NCI-H82 (cell line): ENCODE measurements at places on chromosomes 6 and 20.

DNA sequence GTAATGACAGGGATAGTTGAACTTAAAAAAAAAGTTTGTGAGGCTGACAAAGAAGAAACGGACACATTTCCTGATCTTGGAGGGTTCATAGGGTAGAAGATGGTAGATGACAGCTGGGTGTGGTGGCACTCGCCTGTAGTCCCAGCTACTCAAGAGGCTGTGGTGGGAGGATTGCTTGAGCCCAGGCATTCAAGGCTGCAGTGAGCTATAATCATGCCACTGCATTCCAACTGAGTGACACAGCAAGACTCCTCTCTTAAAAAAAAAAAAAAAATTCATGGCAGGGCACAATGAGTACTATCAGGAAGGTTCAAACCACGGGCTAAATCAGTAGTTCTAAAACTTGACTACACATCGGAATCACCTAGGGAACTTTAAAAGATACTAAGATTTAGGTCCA is 2.0 kb upstream of the MICA start:
- no peak for DNase-seq

GRCh38 chr6:16658348-16659034 is 102.8 kb downstream of the ATXN1 start:
- DNase-seq = no peak

DNA sequence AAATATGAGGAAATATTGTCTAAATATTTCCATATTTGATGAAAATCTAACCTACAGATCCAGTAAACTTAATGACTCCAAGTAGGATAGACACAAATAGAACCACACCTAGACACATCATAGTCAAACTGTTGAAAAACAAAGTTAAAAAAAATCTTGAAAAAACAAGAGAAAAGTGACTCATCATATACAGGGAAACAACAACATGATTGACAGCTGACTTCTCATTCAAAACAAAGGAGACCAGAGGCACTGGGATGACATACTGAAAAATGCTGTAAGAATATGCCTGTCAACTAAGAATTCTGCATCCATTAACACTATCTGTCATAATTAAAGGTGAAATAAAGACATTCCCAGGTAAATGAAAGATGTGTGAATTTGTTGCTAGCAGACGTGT is 38.8 kb downstream of the BMP2 start:
- DNase-seq = no peak

GRCh38 chr6:139030228-139030963 is 1.9 kb downstream of the ABRACL start:
- DNase-seq = no peak

DNA sequence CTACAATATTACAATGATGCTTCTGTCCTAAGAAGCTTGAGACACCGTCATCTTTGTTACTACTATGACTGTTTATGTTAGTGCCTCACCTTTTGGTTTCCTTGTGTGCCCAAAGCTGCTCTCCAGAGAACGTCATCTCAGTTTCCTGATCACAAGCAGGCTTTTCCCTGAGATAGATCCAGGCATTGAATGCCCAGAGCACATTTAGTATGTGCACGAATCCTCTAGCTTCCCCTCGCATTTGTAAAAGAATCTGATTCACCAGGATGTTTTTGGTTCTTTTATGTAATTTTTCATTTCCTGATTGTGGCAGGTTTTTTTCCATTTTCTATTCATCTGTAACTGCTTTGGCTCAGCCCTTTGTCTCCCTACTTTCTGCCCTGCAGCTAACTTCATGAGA is 100.2 kb upstream of the TMEM181 start:
- DNase-seq = no peak

- DNase-seq = no peak
These were observed 39.4 kb upstream of the ZBP1 start for GRCh38 chr20:57659517-57660180.

GRCh38 chr20:3751675-3752385 is 15.7 kb downstream of the ADISSP start:
- peak; percentile 84 for DNase-seq

DNA sequence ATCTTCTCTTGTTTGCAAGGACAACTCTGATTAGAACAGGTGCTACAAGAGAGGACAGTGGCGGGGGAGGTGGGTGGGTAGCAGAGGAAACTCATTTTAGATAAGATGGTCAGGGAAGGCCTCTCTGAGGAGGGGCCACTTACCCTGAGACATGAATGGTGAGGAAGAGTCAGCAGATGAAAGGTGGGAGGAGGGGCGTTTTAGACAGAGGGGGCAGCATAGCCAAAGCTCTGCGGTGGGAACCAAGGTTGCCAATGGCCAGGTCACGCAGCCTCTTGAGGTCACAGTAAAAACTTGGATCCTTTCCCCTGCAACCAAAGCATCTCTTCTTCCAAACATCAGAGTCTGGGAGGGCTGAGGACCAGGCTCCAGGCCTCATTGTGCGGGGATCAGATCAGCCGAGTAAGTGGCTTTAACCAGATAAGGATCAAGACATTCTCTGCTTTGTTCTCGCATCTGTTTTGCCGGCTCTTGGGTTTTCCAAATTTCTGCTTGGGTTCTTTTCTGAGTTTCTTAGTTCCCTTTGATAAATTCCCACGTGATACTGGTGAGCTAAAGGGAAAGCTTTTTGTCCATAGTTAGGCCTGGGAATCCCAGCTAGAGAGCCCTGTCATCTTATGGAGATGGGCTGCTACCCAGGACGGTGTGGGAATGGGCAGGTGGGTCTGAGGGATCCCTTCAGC is 5.5 kb upstream of the CD40 start:
- DNase-seq = peak; percentile 73

DNA sequence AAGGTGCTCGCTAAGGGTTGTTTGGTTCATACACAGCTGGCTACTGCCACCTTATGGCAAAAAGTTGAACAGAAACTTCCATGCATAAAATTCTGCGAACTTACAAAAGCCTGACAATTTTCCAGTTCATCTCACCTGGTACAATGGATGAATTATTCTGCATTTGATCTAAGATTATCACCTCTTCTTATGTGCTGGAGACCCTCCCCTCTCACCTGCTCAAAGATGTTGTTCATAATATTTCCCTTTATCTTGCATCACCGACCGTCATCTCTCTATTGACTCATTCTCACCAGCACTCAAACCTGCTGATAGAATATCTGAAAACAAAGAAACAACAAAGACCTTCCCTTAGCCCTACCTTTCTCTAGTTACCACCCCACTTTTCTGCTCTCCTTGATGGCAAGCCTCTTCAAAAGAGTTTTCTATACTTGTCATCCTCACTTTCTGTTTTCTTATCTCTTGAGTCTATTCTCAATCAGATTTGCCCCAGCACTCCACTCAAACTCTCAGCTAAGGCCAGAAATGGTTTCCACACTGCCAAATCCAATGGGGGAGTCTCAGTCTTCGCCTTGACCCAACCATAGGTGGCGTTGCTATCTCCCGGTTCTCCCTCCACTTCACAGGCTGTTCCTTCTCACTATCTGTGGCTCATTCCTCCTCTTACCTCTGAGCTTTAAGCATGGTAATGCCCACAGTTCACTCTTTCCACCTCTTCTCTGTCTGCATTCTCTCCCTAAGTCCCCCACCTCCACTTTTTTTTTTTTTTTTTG is 25.8 kb downstream of the SNRNP48 start:
- DNase-seq = peak; percentile 74

- no peak for DNase-seq
These were observed 70.9 kb upstream of the NHSL1 start for GRCh38 chr6:138569970-138570724.

GRCh38 chr20:37142708-37143107 is 36.4 kb upstream of the RPN2 start:
- no peak for DNase-seq

DNA sequence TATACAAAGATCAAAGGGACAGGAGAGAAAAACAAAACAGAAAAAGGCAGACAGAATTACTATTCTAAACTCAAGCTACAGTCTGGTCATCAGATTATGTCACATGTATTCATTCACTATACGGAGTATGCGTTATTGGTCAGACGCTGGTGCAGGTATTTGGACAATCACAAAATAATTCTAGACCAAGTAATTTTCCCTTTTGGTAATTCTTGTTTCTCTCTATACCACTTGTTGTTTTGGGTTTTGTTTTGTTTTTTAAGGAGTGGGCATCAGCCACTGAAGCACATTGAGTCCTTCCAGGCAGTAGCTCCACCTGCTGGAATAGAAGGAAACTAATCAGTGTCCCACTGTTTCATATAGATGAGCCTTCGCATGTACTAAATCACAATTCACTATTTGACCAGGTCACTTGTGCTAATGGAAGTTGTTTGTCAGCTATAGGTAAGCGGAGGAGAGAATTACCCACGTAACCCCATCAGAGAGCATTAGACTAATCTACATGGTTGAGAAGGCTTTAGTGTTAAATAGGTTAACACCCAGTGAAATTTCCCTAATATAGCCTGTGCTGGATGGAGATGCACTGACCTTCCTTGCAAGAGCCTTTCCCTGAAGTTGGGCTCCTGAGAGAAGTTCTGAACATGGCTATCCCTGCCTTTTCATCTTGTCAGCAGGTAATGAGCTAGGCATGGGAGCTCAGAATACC is 77.9 kb downstream of the TNFAIP3 start:
- peak; percentile 57 for DNase-seq

DNA sequence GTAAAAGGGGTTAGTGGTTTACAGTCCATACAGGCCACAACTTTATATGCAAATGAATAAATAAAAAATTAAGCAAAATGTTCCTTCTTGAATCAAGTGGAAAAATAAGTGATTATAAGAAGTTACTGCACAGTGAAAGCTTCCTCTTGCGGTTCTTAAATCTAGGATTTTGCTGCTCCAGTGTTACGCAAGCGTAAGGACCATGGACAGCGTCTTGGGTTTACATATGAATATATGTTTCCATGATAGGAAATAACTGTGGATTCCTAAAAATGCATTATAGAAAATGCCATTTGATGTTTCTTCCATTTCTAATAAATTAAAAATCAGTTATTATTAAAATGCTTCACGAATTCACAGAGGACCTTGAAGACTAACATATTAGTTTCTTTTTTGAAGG is 176.6 kb upstream of the POU3F2 start:
- no peak for DNase-seq

- DNase-seq = no peak
These were observed 128.7 kb downstream of the RIN2 start for GRCh38 chr20:19886661-19887288.

DNA sequence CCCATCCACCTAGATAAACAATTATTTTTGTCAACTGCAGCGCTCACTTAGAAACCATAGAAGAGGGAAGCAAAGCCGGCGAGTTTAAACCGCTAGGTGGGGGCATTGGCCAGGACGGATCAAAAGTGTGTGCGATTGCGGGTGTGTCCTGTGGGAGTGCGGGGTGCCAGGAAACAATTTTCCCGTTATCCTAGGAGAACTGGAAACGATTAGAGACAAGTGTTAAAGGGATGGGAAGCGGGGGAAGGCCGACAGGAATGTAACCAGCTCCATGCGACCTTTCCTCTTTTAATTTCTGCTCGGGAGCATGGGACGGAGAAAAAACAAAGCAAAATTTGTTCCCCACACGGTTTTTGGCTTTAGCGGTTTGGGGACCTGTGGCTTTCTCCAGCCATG is 2.8 kb upstream of the HTR1B start:
- DNase-seq = peak; percentile 28

DNA sequence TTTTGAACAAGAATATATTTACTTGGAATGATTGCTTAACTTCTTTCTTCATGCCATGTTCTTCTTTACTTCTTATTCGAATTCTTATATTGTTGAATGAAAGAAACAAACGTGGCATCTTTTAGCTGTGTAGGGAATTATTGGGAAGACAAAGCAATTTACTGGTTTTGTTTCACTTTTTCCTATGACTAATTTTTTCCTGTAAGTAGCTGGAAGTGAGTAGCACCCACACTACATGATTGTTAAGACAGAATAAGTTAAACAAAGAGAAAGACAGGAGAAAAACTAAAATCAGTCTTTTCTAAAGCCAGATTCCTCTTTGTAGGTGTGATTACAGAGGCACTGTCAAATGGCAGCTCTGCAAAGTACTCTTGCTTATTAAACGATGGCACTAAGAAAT is 593.4 kb downstream of the EYS start:
- no peak for DNase-seq

DNA sequence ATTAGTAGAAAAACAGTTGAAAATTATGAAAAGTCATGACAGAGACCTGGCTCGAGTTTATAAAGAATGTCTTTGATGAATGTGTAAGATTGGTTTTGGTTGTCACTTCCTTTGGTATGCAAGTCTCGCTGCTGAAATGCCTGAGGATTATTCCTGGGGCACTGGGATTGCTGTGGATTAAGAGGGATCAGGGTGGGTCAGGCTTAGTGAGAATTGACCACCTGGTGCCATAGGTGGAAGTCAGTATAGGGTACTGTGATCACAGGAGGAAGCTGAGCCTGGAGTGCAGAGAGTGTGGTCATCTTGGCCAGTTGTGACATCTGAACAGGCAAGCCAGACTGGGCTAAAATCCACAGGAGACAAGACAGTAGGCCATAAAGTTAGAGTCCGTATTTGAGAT is 34.9 kb downstream of the CEP43 start:
- DNase-seq = peak; percentile 92

DNA sequence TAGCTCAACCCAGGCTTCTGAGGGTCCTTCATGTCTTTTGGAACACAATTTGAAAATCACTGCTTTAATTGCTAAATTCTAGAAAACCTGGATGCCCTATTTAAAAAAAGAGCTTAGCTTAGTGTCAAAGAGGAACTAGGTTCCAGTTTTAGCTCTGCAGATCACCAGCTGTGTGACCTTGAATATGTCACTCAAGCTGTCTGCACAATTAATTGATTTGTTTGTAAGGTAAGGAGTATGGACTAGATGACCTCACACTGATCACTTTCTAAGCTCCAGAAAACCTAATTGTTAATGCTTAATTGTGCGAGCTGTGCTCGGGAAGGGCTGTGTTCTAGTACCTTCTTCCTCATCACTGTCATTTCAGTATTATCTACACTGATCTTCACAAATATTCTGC is 26.2 kb downstream of the UTRN start:
- no peak for DNase-seq

GRCh38 chr6:89436226-89436625 is 3.3 kb downstream of the ANKRD6 start:
- no peak for DNase-seq

DNA sequence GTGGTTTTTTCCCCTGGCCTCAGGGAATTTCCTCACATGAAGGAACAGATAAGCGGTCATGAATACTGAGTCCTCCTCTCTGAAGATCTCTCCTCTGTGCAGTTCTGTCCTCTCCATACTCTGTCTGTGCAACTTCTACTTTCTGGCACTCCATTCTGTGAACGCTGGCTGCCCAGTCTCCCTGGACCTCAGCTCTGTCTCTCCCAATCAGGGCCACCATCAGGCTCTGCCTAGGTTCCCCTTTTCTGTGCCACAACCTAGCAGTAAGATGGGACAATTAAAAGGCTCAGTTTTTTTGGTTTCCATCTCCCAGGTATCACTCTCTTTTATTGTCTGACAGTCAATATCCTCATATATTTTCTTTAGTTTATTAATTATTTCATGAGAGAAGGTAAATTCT is 4.8 kb upstream of the ADGB start:
- DNase-seq = no peak

GRCh38 chr20:41532935-41533334 is 85.2 kb downstream of the CHD6 start:
- no peak for DNase-seq

- no peak for DNase-seq
These were observed 191.6 kb upstream of the MOCS1 start for GRCh38 chr6:40125680-40126394.

- peak; percentile 72 for DNase-seq
These were observed 236.7 kb downstream of the FARS2 start for GRCh38 chr6:5497896-5498578.
